Cardiac septum (tissue), 1 donor: ENCODE measurements at places on chromosomes 6 and 20. TPM values are rescaled to one million over a fixed set of nuclear protein-coding genes. Genes with fewer than 3 reads are reported as not detected.

Gene GTSF1L
- total RNA-seq, result not detected

Gene TFEB
- 45.6 TPM for total RNA-seq

Gene ULBP3
- total RNA-seq, result 0.57 TPM

Gene FHL5
- total RNA-seq, result 4.4 TPM

Gene COL21A1
- 87.3 TPM for total RNA-seq

Gene ZNF512B
- total RNA-seq, result 12.8 TPM

Gene SLC4A11
- 0.35 TPM for total RNA-seq

Gene MRAP2
- total RNA-seq, result 0.48 TPM

Gene CNR1
- total RNA-seq, result 2.9 TPM

Gene BIRC7
- total RNA-seq, result 1.1 TPM

Gene HLA-DPA1
- total RNA-seq, result 35.8 TPM

Gene IMPG1
- total RNA-seq, result not detected

Gene C20orf96
- 3.7 TPM for total RNA-seq
